ENCODE measurements at places on chromosomes 11 and 22. TPM values are rescaled to one million over a fixed set of nuclear protein-coding genes. Genes with fewer than 3 reads are reported as not detected.

GAS2L1 gene
- 9.3 TPM for polyA plus RNA-seq

GRCh38 chr22:36977401-36977861 is 41.8 kb downstream of the TST start:
- no peak for DNase-seq

DDX6 gene
- 110 TPM for polyA plus RNA-seq

- no peak for DNase-seq
Observed at GRCh38 chr11:13065200-13065787, 56.2 kb downstream of the RASSF10 start.

ZBTB44 gene
- polyA plus RNA-seq = 31.1 TPM

- no peak for DNase-seq
Observed at GRCh38 chr11:68374531-68374930, 62.1 kb downstream of the LRP5 start.

BCO2 gene
- 28.6 TPM for polyA plus RNA-seq

- DNase-seq = no peak
Observed at GRCh38 chr11:7021318-7021717, 1.0 kb downstream of the NLRP14 start.

GRCh38 chr22:38710866-38711265 is 5.1 kb downstream of the GTPBP1 start:
- no peak for DNase-seq

DNA sequence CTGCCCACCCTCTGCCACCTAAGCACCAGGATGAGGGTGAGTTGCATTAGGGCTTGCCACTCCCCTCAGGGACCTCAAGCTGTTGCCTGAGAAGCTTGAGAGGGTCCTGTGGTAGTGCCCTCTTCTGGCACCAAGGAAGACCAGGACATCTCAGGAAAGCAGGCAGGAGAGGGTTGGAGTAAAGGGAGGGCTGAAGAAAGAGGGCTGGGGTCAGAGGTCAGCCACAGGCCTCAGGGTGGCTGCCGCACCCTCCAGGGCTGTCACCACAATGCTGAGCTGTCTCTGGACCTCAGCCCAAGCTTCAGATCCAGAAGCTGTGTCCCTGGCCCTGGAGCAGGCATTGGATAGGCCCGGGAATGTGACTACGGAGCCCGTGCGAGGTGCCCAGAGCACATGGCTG is 4.1 kb downstream of the SAC3D1 start:
- no peak for DNase-seq

ENTHD1 gene
- not detected for polyA plus RNA-seq

DNA sequence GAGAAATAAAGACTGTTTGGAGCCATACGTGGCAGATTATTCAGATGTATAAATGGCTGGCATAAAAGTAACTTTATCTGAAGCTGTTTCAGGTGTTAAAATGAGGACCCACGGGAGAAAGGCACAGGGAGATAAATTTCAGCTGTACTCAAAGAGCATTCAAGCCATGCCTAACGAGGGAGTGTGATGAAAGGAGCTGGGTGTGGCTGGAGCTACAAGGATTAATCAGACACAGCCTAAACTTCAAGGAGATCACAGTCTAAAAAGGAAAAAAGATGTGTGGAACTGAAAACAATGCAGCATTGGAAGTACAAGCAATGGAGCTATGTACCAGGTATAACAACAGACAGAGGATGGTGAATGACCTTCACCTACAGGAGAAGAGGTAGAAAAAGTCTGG is 120.8 kb upstream of the APOA1 start:
- no peak for DNase-seq

DNA sequence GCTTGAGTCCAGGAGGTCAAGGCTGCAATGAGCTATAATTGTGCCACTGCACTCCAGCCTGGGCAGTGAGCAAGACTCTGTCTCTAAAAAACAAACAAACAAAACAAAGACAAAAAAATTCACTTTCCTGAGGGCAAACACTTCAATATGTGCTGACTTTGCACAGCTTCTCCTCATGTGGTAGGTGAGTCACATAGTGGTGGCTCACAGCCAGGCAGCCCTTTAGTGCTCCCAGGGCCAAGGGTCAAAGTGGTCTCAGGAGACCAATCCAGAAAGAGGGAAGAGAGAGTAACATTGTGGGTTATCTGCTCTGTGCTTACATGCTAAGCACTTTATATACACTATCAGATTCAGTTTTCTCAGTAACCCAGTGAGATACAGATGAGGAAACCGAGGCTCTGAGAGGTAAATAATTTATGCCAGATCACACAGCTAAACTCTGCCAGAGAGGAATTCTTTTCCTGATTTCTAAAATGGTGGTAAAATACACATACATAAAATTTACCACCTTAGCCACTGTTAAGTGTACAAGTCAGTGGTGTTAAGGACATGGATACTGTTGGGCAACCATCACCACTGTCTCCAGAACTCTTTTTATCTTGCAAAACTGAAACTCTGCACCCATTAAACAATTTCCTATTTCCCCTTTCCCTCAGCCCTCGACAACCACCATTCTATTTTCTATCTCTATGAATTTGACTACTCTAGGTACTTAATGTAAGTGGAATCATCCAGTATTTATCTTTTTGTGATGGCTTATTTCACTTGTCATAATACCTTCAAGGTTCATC is 231.7 kb upstream of the NARS2 start:
- no peak for DNase-seq

TSPAN18 gene
- polyA plus RNA-seq = 39.2 TPM

DNA sequence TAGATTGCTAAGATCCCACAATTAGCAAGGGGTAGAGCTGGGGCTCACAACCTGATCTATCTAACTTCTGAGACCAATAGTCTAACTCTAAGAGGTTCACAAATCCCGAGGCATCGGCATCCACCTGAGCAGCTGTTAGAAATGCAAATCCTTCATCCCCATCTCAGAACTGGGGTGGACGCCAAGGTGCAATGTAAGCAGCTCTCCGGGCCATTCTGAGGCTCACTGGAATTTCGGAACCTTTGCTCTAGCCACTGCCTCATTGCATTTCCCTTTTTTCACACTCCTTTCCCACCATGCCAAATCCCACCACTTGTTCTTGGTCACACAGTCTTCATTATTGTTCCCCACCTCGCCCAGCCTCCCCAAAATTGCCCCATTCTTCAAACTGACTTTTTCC is 29.8 kb downstream of the MAML2 start:
- DNase-seq = no peak

PARVG gene
- polyA plus RNA-seq = 2.8 TPM

GRCh38 chr11:20131788-20132666 is 28.2 kb downstream of the DBX1 start:
- peak; percentile 72 for DNase-seq

GRCh38 chr22:23397613-23398567 is 182.2 kb downstream of the IGLL1 start:
- no peak for DNase-seq

- DNase-seq = no peak
Observed at GRCh38 chr22:49328118-49328475, 499.6 kb downstream of the BRD1 start.

DNA sequence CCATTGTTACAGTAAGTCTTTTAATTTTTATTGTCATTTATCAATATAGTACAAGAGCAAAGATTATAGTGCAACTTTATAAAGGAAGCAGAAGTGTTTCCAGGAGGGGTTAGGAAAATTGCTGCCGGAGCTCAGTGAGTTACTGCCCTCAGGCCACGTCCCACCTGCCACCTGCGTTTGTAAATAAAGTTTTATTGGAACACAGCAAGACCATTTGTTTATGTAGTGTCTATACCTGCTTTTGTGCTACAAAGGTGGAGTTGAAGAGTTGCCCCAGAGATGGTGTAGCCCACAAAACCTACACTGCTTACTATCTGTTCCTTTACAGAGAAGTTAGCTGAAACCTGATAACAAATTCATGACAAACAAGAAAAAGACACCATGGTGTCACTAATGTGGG is 437.8 kb upstream of the B3GAT1 start:
- DNase-seq = no peak

GRCh38 chr11:11993839-11994238 is 14.6 kb downstream of the DKK3 start:
- no peak for DNase-seq

GRCh38 chr11:125166764-125167291 is 2.3 kb downstream of the PKNOX2 start:
- DNase-seq = no peak

DNA sequence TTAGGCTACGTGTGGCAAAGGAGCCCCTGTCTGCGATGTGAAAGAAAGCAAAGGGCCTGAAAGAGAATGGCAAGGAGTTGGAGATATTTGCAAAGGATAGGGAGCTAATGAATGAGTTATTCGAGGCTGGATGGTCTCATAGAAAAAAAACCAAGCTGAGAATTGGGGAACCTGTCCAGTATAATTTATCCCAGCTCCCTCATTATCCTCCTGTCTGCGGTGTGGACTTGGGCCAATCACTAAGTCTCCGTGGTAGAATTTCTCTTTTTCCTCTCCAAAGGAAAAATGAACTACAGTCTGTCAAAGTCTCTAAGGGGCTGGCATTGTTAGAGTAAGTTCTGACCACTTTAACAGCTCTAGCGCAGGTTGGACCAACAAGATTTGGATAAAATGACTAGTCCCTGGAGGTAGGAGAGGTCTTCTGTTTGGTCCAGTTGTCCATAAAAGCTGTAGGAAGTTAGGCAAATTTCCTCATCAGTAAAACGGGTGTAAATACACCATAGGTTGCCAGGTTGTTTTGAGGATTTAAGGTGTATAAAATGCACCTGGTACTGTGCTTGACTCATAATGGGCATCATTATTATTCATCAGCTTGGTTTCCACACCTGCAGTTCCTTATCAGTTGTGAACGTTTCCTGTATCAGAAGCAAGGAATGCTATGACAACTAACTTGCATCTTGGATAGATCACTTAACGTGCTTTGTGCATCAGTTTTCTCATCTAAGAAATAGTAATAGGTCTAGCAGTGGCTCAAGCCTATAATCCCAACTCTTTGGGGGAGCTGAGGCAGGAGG is 10.3 kb upstream of the CDON start:
- DNase-seq = no peak

DNA sequence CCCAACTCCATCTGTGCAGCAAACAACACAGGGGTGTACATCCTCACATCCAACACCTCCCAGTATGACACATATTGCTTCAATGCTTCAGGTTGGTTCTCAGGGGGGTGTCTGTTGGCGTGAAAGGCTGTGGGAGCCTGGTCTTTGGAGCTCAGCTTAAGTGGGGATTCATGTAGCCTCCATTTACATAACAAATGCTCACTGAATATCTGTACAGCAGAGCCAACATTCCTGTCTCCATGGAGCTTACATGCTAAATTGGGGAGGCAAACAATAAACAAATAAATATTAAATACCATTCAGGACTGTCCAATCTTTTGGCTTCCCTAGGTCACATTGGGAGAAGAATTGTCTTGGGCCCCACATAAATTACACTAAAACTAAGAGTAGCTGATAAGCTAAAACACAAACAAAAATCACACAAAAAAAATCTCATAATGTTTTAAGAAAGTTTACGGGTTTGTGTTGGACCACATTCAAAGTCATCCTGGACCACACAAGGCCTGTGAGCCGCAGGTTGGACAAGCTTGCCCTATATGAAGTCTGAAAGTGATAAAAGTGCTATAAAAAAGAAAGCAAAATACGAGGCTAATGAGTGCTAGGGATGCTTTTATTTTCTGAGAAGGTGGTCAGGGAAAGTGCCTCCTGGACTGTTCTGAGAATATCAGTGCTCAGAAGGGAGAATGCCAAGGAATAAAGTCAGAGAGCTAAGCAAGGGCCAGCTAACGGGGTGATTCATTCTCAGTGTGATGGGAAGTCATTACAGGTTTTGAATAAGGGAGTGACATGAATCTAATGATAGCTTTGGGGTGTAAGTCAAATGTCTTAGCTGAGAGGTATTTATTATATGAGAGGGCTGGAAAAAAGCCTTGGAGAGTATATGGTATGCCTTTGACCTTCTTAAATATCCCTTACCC is 41.6 kb downstream of the CD44 start:
- no peak for DNase-seq

RAB3IL1 gene
- polyA plus RNA-seq = 20.6 TPM

GRCh38 chr22:33859311-33859710 is 61.0 kb downstream of the LARGE1 start:
- DNase-seq = no peak

LARGE1 gene
- 11.2 TPM for polyA plus RNA-seq

SAA4 gene
- polyA plus RNA-seq = not detected

FGF19 gene
- 1.5 TPM for polyA plus RNA-seq

PNPLA5 gene
- not detected for polyA plus RNA-seq

DNA sequence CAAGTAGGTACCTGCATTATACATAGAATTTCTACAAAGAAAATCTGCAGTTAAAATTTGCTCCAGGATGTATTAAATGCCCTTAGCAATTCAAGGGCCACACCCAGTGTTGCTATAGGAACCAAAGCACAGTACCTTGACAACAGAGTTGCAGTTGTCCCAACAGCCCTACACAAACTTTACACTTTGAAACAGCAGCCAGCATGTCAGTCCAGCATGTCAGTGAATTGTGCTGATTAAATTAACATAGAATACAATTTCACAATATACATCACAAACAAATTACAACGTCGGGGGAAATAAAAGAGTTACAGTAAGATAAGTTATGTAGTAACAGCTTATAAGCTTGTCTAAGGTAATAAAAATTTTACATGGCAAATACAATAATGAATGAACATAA is 389.2 kb downstream of the SOX6 start:
- no peak for DNase-seq

GRCh38 chr11:63212742-63213141 is 30.7 kb downstream of the SLC22A25 start:
- no peak for DNase-seq

DNA sequence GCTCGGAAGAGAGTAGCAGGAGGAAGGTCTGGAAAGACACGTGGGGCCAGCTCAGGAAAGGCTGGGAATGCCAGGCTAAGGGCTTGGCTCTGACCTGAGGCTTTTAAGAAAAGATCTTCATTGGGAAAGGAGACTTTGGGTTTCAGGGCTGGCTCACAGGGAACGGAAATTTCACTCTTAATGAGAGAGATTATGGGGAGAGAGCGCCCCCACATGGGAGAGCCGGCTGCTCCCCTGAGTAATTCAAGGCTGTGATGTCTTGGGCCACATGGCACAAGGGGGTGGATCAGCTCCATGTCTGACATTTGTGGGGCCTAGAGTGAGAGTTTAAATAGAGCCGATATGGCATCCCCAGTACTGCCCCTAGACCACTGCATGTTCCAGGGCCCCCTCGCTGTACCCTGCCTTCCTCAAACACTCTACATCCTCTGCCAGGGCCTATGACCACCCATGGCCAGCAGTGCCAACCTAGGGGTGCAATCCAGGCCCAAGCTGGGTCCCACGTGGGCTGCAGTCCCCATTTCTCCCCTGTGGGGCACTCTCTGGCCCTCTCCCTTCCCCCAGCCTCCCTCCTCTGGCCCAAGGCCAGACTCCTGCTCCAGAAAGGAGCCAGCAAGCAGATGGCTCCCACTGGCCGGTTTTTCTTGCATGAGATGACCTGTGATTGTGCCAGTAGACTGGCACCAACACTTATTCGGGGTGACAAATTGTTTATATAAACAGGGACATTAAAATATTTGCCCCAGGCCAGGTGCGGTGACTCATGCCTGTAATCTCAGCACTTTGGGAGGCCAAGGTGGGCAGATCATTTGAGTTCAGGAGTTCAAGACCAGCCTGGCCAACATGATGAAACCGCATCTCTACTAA is 75.2 kb downstream of the ISX start:
- DNase-seq = no peak

SDHAF2 gene
- polyA plus RNA-seq = 30.4 TPM
